COLO829 (cell line): ENCODE measurements at places on chromosomes 1 and 21.

GRCh38 chr1:13965770-13966398 lies 265.9 kb downstream of the PRDM2 start:
- peak; percentile 68 for DNase-seq

DNA sequence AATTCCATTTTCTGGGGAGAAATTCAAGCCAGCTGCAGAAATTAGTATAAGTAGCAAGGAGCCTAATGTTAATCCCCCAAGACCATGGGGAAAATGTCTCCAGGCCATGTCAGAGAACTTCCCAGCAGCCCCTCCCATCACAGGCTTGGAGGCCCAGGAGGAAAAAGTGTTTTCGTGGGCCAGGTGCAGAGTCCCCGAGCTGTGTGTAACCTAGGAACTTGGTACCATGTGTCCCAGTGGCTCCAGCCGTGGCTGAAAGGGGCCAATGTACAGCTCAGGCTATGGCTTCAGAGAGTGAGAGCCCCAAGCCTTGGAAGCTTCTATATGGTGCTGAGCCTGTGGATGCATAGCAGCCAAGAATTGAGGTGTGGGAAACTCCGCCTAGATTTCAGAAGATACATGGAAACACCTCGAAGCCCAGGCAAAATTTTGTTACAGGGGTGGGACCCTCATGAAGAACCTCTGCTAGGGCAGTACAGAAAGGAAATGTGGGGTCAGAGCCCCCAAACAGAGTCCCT lies 286.3 kb downstream of the MATN1 start:
- DNase-seq: no peak

DNA sequence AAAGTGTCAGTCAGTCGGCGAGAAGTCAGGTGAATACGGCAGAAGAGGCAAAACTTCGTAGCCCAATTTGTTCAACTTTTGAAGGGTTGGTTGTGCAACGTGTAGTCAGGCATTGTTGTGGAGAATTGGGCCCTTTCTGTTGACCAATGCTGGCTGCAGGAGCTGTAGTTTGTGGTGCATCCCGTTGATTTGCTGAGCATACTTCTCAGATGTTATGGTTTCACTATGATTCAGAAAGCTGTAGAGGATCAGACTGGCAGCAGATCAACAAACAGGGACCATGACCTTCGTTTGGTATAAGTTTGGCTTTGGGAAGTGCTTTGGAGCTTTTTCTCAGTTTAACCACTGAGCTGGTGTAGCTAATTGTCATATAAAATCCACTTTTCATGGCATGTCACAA lies 190.2 kb upstream of the ADAMTS5 start:
- DNase-seq: no peak

GRCh38 chr1:42733415-42734200 lies 6.4 kb downstream of the CLDN19 start:
- DNase-seq: no peak

DNA sequence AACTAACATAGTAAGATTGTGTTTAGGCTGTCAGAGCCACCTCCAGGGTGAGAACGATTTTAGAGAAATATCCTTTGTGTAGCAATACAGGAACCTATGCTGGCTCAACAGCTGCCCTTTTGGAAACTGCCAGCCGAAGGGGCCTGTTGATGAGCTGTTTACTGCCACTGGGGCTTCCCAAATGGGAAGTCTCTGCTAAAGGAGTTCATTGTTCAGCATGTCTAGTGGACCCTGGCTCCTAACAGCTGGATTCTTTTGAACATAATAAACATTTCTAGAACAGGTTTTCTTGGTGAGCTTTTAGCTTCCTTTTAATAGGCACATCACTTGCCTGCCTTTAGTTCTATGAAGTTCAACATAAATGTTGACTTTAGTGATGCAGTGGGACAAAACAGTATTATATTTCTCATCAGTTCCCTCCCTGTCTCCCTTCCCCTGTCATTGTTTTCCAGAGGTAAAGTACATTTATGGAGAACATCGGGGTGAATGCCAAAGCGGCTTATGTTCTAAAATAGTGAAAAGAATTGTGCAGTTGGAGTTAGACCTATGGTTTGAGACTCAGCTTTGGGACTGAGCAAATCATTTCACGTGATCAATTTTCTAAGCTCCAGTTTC lies 57.4 kb downstream of the UCK2 start:
- peak; percentile 39 for DNase-seq

DNA sequence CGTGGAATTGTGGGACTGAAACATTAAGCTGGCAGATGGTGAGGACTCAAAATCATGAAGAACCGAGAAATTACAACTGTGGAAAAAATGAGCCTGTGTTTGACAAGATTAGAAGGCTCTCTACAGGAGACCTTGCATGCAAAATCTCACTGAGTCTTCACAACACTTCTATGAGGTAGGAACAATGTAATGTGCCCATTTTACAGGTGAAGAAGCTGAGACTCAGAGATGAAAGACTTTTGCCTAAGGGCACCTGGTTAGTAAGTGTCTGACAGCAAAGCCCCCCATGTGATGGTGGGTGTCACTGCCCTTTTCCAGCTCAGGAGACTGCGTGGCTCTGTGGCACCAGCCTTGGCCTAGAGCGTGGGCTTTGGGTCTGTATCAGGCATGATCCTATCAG lies 21.0 kb downstream of the OPRD1 start:
- no peak for DNase-seq

GRCh38 chr21:41928621-41929220 lies 25.1 kb downstream of the C2CD2 start:
- DNase-seq: no peak

DNA sequence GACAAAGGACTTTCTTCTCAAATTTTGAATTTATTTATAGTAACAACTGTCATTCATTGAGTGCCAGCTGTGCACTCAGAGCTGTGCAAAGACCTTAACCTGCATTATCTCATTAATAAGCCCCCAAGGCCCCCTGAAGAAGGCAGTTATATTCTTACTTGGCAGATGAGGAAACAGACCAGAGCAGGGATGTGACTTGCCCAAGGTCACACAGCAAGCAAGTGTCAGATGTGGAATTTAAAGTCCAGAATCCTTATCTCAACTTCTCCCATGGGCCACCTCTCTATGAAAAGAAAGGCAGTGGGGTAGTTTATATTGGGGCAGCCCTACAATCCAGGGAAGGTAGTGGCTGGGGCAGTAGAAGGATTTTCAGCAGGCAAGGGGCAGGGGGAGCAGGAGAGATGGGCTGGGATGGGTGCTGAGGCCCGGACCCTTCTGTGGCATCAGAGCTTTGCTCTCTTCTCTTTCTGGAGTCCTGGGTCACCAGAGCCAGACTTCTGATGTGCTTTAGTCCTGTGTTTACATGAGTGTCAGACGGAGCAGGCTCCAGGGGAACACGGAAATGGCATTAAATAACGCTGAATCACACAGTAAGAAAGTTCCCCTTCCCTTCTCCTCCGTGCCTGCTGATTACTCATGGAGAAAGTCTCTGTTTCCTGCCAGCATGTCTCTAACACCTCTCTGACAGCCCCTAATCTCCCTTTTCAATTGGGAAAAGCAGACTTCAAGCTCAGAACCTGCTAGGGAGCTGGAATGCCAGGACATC lies 39.5 kb downstream of the EPHB2 start:
- no peak for DNase-seq

GRCh38 chr21:42451941-42452340 lies 44.1 kb downstream of the RSPH1 start:
- DNase-seq: no peak

GRCh38 chr1:211616231-211616964 lies 37.4 kb upstream of the SLC30A1 start:
- DNase-seq: no peak

DNA sequence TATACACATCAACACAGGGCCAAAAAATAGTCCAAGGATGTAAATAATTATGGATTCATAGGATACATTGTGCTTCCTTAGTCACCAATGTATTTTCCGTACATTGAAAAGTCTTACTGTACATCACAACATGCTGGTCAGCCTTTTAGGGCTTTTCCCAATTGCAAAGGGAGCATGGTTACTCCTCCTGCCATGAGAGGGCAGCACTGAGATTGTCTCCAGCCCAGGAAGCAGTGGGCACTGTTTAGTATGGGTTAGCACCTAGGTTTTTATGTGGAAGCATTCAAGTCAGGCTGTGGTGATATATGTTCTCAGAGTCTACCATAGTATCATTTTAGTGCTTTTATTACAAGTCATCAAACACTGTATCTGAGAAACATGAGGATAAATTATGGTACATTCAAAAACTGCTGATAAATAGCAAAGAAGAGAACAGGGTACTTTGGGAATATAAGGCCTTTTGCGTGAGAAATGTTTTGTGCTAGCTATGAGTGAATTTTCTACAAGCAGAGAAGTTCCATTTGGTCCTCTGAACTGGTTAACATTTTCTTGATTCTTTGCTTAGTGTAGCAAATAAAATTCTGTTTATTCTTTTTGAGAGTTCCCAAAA lies 34.0 kb downstream of the ST6GALNAC5 start:
- peak; percentile 32 for DNase-seq

DNA sequence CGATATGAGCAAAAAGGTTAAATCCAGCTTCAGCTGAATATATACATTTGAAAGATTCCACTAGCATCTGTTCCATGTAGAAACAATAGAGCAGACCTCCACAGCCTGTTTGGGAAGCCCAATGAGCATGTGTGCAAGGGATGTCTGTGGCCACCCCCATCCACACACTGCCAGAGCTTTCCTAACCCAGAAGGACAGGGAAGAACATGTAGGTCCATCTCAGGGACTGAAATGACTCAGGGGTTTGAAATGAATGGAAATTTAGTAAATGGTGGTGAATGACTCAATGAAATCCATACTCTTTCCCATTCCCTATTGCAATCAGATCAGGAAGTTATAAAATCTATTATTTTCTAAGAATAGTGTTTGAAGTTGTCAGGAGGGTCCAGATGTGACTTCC lies 397.2 kb downstream of the DUSP10 start:
- DNase-seq: no peak

GRCh38 chr1:102691592-102692090 lies 416.7 kb downstream of the COL11A1 start:
- no peak for DNase-seq

DNA sequence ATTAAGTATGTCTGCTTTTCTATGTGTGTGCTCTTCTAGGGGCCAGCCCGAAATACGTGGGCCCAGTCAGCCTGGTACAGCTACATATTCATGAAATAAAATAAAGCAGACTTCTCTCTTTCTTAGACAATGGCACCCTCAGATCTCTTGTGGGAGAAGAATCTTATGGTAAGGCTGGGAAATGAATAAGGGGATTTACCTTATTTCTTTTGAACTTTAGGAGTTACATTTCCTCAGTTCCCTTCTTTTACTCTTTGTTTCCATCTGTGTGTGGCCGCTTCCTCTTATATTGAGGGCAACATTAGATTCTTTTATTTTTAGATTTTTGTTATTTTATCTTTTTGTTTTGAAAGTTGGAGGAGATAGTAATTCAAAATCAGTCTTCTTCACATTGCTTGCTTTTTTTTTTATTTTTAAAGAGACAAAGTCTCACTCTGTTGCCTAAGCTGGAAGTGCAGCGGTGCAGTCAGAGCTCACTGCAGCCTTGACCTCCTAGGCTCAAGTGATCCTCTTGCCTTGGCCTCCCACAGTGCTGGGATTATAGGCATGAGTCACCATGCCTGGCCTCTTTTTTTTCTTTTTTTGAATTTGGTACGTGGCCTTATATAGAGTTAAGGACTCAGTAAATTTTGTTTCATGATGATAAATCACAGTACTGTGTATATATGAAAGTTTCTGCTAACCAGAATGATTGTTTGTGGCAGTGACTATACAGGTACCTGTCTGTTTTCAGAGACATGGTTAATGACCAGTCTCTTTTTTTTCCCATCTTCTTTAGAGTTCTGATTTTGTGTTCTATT lies 9.1 kb downstream of the LAMC1 start:
- DNase-seq: no peak

- DNase-seq: no peak
These were observed 81.4 kb downstream of the NENF start for GRCh38 chr1:212514056-212514614.

DNA sequence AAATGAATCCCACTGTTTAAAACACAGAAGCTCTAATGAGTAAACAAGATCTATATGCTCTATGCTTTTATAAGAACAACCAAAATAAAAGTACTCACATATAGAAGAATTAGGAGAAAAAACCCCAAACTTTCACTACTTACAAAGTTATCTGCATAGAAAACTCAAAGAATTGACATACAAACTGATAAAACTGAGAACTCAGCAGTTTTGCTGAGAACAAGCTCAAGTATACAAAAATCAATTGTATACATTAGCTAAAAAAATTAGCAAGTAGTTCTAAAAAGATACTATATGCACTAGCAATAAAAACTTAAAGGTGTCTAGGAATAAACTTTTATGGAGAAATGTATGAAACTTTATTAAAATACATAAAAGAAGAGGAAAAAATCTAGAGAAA lies 186.2 kb upstream of the KAZN start:
- DNase-seq: no peak

GRCh38 chr21:18023157-18023556 lies 204.0 kb upstream of the C21orf91 start:
- no peak for DNase-seq

- DNase-seq: peak; percentile 83
These were observed 5.2 kb upstream of the GPR161 start for GRCh38 chr1:168141871-168142385.

DNA sequence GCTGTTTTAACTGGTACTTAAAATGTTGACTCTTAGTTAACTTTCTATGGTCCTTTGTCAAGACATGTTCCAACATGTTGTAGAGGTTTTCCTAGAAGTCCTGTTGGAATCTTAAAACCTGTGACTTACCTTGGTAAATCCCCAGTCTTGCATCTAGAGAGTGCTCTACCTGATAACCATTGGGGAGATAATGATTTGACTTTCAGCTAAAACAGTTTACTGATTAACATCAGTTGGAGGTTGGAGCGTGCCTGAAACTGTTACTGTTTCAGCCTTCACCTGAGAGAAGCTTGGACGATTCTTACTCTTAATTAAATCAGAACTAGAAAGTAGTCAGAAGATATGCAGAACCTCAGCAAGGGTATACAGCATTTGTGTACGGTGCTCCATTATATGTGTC lies 8.8 kb downstream of the MDM4 start:
- no peak for DNase-seq

- peak; percentile 93 for DNase-seq
These were observed at the start of gene CASZ1 for GRCh38 chr1:10796029-10796944. Gene CASZ1 (minus strand): TSS chr1:10796646. CDS start chr1:10693889, 102,757 bp downstream.

GRCh38 chr1:242827538-242827937 lies 303.0 kb upstream of the PLD5 start:
- DNase-seq: no peak

DNA sequence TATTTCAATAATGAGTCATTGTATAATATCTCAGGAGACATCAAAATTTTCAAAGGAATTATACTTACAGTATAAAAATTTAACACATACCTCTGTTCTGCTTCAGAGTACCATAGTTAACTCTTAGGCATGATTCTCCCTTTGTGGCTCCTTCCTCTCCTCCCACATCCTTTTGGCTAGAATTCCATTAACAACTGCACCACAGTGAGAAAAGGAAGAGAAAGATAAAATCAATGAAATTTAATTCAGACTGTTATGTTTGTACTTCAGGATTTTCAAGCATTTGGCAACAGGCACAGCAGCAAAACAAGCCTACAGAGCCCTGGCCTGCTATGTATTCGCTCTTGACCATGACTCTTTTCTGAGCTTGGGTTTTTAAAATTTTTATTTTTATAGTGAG lies 57.2 kb upstream of the SGIP1 start:
- DNase-seq: no peak

DNA sequence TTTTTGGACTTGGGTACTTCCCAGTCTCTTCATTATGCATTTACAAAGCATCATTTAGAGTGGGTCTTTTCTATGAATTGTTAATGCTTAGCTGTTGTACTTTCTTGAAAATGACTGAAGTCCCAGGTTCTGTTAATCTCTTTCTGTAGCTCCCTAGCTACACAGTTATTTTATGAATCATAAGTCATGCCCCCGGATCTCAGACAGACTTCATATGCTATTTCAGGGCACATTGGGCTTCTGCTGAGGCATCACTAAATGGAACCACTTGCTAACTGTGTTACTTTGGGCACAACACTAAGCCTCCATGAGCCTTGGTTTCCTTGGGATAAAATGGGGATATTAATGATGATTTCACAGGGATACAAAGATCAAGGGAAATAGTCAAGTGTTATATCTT lies 55.5 kb upstream of the RBM15 start:
- no peak for DNase-seq
